ENCODE measurements at places on chromosomes 7 and 10.

DNA sequence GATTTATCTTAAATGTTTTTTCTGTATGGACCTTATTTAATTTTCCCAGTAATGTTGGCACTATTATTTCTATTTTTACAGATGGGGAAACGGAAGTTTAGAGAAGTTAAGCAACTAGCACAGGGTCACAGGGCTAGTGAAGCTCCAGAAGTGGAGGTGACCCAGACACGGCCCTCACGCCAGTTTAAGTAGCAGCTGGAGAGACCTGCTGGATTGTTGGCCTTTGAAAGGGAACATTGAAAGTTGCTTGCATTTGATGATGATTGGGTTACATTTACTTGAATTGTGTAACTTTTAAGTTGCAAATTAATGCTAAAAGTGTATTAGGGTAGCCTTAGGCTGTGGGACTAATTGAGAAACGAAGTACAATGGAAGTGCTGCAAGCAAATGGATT, 25.6 kb downstream of the CDK14 start:
- DNase-seq: no peak

- DNase-seq: peak; percentile 84
Observed at GRCh38 chr7:150404805-150405583, 25.9 kb downstream of the ZNF775 start.

DNA sequence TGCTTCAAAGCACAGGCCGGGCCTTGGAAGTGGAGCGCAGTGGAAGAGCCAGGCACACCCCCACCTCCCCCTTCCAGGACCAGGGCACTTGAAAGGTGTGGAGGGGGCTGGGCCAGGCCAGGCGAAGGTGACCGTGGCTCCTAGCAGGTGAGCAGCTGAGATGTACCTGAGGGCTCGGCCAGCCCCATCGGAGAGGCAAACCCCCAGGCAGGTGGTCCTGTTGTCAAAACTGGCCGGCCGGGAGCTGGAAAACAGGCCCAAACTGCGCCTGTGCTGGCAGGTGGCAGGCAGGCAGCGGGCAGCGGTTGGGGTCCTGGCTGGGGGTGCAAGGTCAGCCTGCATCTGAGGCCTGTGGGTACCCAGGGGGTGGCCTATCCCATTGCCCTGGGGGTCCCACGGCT, 96.4 kb upstream of the DNAAF5 start:
- no peak for DNase-seq

GRCh38 chr10:111076191-111076681, 593 bp upstream of the ADRA2A start:
- DNase-seq: peak; percentile 77

GRCh38 chr10:132101529-132101928, 35.8 kb downstream of the JAKMIP3 start:
- peak; percentile 18 for DNase-seq

DNA sequence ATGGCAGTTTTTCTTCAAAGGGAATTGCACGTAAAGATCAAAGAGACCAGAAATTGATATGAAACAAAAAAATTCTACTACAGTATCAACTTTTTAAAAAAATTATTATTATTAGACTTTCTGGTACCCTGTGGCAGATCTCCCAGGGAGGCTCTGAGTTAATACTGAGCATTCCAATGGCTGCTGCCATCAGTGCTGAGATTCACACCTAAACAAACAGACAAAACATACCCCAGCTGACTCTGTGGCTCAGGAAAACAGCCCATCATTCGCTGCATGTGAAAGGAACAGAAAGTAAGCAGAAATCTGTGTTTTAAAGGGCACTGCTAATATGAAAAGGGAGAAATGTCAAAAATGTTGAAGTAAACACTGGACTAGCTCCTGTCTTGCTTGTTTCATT, 118.4 kb downstream of the GRM3 start:
- no peak for DNase-seq

- no peak for DNase-seq
Observed at GRCh38 chr10:100817268-100817839, 72.0 kb downstream of the PAX2 start.

GRCh38 chr10:36281831-36282331, 639.8 kb upstream of the FZD8 start:
- DNase-seq: no peak

GRCh38 chr10:84846658-84847316, 518.4 kb downstream of the CCSER2 start:
- DNase-seq: no peak

DNA sequence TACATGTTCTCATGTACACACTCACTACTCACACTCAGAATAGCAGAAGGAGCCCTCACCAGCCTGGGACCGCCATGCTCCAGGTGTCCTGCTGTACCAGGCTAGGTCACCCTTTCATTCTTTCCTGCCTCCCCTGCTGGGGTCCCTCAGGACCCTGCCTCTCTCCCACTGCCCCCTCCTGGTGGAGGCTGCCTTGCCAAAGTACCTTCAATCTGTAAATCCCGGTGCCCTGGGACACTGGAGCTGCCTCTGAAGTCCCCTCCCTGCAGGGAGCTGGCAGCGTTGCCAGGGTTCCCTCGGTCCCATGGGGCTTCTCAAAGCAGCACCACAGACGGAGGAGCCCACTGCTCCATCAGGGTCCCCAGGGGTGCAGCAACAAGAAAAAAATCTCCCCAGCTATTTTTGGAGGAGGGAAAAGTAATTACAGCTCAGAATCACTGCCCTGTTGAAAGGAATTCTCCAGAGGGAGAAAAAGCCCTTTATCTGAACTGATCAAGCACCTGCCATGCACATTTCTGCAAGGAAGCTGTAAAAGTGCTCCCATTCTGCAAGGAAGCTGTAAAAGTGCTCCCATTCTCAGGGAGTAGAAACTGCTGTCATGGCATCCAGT, 259.9 kb downstream of the PTPRN2 start:
- no peak for DNase-seq

GRCh38 chr7:92783260-92784201, 52.8 kb downstream of the CDK6 start:
- DNase-seq: no peak

DNA sequence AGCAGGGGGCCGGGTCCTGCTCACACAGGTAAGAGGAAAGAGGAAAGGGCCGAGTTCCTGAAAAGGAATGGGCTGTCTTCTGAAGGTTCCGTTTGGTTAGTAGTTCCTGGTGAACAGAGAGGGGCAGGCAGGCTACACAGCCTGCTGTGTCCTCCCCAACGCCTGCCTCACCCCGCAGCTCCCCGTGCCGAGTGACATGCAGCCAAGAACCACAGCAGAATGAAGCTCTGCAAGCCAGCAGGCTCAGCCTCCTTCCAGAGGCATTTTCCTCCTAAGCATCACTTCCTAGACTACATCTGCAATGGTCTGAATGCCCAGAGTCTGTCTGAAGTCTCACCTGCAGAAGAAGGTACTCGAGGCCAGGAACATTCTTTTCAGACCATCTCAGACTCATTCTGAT, 202.4 kb upstream of the TCERG1L start:
- DNase-seq: no peak

Data from stimulated activated CD8-positive, alpha-beta memory T cell treated with anti-CD3 and anti-CD28 coated beads, Interleukin-4, amount 100 ng/mL, for 48 hours (primary cell).